GM12892 (cell line): ENCODE measurements at places on chromosomes 7 and 10.

DNA sequence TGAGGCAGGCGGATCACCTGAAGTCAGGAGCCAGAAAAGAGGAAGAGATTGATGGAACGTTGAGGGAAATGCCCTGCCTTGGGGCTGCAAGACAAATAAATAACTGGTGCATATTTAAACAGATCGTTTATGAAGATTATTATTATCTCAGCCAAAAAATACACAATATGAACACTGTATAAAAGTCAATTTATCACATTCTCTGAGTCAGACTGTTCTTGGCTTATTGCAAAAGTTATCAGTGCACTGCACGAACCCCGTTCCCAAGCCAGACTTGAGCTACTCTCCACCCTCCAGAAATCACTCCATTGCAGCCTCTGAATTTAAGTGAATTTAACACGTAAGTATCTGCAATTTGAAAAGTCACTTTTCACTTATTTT is 1.6 kb downstream of the DNMBP start:
- no peak for DNase-seq

- DNase-seq: no peak
These were observed at the start of gene ZNF804B for GRCh38 chr7:88759230-88760135. Gene ZNF804B (plus strand): TSS chr7:88759700. CDS start chr7:88759977, 277 bp downstream.

DNA sequence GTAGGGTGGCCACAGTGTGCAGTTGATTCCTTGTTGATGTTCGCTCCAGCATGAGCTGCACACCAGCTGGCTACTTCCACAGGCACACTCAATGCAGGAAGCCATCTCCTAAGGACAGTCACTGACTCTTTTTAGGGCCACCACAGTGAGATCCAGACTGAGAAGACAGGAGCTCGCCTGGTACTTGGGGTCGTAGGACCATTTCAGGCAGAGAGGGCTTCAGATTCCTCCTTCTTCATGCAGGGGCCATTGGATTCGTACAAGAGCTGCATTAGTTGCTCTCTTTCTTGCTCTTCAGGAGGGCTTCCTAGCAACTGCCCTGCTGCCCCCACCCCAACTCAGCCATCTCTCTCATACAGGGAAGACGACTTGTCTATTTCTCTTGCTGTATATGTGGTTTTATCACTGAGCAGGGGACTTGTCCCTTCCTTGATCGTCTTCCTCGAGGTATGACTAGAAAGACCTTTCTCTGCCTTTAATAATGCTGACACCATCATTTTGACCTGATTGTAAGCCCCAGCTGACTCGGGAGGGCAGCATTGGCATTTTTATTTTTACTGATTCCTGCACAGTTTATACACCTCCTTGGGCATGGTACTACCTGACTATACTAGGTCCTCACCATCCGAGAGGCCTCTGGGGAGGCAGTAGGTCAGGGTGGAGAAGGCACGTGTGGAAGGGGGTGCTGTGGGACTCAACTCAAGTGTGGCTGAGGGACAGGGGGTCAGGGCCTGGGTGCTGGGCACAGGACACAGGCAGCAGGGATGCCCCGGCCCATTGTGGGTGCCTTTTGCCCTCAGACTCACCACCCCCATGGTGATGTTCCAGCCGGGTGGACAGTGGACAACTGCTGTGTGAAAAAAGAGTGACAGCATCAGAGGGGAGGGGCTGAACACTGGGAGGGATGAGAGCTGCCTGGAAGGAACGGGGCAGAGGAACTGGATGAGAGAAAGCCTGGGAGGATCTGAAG is 136.7 kb upstream of the ZNF746 start:
- DNase-seq: no peak

- no peak for DNase-seq
These were observed 878.5 kb downstream of the LRMDA start for GRCh38 chr10:76309741-76310587.

DNA sequence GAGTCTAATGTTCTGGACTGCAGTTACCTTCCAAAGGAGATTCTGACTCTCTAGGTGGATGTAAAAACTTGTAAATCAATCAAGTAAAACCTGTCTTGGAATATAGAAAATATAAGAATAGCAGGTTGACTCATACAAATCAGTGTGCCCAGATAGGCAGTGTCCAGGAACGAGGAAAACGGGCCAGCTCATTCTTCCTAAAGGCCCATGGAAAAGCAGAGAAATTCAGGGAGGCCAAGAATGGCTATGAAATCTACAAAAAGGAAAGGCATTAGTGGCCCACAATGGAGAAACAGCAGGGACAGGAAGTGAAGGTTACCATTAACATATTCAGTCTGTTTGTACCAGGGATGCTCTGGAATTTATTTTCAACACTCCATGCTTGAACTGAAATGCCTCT is 14.9 kb downstream of the GLI3 start:
- DNase-seq: no peak

DNA sequence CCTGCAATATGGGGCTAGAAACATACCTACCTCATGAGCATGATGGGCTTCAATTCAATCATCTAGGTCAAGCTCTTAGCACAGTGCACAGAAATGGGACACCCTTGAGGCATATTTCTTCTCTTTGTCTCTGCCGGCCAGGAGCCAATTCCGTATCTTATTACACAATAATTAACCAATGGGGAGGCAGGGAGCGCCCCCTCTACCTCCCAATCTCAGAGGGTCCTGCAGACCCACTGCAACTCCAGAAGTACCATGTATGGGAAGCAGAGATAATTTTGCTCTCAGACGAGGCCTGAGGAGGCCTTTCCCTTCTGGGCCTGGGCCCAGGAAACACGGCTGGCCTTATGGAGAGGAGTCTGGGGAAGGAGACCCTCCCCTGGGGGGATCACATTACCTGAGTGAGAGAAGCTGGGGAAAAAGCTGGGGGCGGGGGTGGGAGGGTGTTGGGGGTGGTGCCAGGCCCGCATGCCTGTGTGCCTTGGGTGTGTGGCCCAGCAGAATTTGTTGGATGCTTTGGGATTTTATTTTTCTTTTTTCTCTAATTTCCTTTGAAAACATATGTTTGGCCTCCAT is 155.5 kb downstream of the UBE2H start:
- no peak for DNase-seq

DNA sequence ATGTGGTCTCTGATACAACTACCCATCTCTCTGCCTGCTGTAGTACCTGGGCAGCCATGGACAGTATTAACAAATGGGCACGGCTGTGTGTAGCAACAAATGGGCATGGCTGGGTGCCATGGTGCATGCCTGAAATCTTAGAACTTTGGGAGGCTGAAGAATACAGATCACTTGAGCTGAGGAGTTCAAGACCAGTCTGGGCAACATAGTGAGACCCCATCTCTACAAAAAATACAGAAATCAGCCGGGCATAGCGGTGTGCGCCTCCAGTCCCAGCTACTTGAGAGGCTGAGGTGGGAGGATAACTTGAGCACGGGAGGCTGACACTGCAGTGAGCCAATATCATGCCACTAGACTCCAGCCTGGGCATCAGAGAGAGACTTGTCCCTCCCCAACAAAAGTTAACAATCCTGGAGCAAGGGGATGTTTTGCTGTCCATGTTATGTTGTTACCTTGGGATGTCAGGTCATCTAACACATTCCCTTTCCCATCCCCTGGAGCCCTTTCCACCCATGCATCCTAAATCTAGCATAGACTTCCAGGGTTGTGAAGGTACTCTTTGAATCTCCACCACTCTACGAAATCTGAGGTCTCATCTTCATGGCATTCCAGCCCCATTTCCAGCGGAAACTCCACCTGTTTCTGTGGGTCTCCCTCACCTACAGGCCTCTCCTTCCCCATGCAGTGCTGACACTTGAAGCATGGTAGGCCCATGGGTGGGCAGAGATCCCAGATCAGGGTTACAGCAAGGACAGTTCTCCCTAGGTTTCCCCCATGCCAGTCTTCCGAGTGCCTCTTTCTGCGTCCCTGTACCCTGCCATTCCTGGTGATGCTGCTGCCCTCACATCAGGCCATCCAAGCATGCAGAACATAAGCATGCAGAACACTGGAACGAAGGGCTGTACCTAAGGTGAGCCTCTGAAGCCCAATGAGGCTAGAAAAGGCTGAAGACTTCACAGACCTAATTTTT is 13.1 kb downstream of the FXYD4 start:
- DNase-seq: no peak

DNA sequence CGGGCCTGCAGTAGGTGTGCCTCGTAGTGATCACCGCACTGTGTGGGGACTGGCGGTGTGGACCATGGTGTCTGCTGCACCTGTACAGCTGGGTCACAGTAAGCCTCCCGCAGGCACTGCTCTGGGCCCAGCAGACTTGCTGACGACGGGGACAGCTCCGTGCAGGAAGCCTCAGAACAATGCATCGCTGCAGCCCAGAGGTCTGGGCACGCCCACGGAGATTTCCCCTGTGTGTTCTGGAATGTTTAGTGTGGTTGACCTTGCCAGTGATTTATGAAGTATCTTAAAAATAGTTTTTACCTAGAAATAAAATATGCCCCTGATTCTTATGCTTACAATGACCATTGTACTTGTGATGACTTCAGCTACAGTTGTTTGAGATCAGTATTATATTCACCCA is 59.1 kb upstream of the ZNF32 start:
- DNase-seq: no peak

DNA sequence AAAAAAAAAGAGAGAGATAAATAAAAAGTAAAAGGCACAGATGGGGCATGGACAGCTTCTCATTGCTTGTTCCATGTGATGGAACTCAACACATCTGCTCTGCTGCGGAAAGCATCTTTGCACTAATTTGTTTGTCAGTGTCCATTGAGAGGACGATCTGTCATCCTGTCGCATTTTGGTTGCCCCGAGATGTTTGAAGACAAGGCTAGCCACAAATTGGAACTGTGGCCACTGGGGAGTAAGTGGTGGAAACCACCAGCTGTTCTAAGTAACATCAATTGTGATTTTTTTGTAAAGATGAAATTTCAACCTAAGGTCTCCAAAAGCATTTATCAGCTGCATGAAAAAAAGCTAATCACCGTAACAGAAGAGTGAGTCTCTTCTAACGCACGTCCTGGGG is 312.7 kb downstream of the ADARB2 start:
- no peak for DNase-seq

DNA sequence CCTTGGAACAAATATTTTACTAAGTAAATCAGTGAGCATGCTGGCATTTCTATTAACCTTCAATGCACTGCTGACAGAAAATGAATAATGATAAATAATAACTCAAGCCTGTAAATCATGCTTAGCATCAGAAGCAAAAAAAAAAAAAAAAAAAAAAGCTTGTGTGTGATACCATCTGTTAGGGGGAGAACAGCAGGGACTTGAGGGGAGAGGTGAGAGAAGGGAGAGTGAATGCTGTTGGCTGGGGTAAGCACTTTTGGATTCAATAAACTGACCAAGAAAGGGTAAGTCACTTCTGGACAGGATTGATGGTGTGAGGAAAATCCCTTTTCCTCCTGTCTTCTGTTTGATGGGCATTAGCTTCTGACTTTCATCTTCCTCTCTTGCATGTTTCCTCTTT is 996.4 kb downstream of the KCNMA1 start:
- no peak for DNase-seq

- DNase-seq: no peak
These were observed 37.0 kb upstream of the GLCCI1 start for GRCh38 chr7:7931626-7932025.

DNA sequence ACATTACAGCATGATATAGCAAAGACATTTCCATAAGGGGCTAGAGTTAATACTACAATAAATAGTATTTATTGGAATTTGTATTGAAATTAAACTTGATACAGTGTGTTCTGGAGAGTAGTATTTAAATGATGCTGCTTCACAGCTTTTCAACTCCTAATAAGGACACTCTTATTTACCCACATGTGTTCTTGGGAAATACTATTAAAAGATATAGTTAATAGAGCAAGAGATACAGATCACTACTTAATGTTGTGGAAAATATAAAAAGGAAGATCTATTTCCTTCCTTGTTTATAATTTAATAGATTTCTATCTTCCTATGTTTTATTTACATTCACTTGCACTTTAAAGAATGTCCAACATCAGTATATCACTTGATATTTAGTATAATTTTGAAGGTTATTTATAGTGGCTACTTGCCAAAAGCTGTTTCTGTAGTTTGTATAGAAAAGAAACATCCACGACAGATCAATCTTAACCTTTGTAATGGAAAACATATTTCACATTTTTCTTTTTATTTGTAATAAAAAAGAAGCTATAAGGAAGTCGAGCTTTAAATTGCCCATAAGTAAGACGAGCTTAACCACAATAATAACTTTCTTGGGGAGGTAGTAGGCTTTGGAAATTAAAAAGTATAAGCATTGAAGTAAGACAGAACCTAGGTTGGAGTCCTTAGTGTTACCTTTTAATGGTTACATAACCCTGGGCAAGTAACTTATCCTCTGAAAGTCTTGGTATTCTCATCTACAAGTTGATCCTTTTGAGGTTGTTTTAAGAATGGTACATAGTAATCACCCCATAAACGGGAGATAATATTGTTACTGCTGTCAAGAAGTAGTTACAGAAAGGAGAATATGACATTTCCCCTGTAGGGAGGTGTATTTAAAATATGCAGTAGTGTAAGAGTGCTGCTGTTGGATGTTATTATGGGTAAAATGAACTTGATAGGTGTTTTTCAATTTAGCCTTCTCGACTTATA is 32.8 kb downstream of the CPED1 start:
- no peak for DNase-seq

DNA sequence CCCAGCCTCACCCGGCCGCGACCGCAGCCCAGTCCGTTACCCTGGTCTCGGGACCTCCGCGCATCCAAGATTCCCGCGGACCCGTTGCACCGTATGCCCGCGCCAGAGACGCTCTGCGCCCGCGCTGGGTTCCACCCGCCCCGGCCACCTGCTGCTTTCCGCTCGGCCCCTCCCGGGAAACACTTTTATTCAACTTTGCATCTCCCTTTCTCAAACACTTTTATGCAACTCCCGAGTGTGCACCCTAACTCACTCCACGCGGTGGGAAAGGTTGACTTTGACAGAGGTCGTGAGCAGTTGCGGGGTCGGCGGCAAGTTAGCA is at the start of gene ODAD2:
ODAD2 (minus strand) TSS at position 126 of the 322 bp plus-strand sequence. CDS start 3,937 bp downstream, outside the sequence.
- DNase-seq: no peak

DNA sequence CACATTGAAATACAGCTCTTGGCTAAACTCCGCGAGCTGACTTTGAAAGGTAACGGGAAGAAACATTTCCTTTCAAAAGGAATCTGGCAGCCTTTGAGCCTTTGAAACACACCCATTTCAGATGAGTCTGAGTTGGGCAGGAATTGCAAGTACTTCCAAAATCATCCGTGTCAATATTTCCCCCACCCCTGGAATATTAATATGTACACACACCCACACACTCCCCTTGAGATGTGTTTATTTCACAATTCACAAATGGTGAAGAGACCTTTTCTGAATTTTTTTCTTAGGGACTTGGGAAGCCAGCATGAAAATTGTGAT is 438.7 kb upstream of the NRP1 start:
- no peak for DNase-seq

- DNase-seq: no peak
These were observed 26.3 kb upstream of the PWWP2B start for GRCh38 chr10:132370426-132371340.
